ENCODE measurements at places on chromosomes 13 and 19.

DNA sequence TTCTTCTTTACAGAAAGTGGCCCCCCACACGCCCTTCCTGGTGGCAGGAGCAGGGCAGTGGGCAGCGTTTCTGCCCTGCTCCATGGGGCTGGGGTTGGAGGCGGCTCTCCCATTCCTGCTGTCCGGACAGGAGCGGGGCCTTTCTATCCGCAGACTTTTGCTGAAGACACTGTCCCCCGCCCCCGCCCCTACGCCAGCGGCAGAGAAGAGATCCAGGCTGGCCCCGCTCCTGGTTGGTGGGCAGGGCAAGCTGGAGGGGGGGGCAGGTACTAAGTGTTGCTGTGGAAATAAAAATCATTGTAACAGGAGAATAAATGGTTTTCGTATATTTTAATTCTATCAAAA is 81.7 kb downstream of the ZNF429 start:
- DNase-seq, result no peak

DNA sequence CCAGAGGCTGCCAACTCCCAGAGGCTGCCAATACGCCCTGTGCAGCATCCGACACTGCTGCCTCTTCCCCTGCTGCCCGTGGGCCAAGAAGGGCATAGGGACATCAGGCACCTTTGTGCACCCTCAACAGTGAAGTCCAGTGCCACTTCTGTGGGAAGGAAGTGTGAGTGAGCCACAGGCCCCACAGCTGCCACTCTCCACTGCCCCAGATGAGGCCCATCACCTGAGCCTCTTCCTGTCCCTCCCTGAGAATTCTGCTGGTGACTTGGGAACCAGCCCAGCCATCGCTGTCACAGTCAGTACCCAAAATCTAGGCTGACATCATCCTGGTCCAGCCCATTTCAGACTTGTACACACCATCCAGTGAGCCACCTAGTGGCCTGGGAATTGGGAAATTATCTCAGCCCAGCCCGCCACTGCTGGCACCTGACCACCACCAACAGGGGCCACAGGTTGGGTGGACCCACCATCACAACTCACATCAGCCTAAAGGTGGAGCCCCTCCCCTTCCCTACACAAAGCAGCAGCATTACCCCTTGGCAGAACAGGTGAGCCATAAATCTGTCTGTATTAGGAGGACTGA is 733.9 kb upstream of the KLHL1 start:
- no peak for DNase-seq

DNA sequence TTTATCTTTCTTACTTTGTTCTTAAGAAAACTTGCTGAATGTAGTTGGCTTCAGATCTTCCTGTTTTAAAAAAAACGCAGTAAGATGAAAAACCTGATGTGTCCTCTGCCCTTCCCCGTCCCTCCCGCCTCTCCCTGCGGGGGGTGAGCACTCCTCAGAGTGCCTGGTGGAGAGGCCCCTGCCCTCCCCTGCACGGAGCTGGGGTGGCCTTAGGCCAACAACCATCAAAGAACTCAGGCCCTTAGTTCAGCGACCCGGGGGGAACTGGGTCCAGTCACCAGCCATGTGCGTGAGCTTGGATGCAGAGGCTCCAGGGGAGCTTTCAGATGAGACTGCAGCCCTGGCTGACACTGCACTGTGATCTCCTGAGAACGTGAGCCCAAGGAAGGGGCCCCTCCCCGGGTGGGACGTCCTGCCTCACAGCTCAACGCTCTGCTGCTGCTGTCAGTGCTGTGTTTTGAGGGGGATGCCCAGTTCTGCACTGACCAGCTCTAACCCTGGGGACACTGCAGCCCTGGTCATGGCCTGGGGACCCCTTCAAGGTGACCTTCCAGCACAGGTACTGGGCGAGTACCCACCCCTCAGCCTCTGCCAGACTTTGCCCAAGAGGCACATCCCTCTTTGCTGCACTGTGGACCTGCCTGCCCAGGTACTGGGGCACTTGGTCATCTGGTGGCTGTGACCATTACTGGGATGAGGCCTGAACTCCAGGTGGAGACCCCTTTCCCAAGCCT is 42.7 kb downstream of the ANKRD10 start:
- no peak for DNase-seq

DNA sequence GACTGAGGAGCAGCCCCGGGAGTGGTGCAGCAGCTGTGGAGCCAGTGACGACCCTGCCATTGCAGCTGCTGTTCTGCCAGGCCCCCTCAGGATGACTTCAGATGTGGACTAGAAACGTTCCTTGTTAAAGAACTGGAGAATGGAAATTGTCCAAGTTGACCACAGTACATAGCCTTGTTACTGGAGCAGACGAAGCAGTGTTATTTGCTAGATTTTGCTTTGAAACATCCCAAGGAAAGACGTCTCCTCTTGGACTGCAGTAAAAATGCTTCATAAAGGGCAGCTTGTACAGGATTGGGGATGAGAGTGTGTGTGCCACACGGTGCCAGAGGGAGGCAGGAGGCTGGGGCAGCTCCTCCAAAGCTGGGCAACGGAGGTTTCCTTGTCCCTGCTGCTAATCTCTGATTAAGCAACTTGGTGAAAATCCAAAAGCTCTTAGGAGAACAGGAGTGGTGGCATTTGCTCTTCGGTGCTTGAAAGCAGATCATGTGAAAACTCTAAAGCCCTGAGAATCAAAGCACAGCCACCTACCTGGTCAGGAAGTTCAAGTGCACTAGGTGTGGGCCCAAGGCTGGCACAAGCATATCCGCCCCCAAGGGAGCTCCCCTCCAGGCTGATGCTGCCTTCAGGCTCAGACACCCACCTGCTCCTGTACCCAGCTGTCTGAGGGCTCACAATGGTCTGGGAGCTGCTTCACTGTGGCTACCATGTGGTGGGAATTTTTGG is 34.5 kb downstream of the SHISA2 start:
- DNase-seq, result no peak

GRCh38 chr19:38417544-38418506 is 8.2 kb downstream of the RASGRP4 start:
- peak; percentile 28 for DNase-seq

DNA sequence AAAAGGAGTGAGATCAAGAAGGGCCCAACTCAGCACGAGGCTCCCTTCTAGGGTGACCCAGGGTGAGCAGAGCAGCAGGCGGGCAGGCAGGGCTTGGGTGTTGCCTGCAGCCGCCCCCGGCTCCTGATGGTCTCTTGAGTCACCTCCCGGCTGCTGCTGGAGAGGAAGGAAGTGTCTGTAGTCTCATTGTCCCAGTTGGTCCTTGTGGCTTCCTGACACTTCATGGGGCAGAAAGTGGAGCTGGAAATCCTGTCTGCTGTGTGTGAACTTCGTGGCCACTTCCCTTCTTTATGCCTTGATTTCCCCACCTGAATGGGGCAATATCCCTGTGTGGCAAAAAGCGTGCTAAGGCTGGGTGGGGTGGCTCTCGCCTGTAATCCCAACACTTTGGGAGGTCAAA is 2.5 kb downstream of the MAP1S start:
- no peak for DNase-seq

DNA sequence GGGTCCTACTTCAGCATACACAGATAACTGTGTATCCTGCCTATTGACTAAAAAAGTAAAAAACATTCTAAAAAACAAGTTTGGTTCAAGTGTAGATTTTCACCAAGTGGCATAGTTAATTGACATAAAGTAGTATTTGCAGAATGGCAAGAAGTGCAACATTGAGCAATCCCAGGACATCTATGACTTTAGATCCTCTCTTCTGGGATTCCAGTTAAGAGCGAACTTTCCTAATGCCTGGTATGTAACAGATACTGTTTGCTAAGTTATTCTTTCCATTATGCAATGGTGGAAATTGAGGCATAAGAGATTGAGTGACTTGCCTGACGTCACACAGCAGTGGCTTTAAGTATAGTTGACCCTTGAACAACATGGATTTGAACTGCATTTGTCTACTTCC is 96.1 kb downstream of the ZMYM2 start:
- no peak for DNase-seq

DNA sequence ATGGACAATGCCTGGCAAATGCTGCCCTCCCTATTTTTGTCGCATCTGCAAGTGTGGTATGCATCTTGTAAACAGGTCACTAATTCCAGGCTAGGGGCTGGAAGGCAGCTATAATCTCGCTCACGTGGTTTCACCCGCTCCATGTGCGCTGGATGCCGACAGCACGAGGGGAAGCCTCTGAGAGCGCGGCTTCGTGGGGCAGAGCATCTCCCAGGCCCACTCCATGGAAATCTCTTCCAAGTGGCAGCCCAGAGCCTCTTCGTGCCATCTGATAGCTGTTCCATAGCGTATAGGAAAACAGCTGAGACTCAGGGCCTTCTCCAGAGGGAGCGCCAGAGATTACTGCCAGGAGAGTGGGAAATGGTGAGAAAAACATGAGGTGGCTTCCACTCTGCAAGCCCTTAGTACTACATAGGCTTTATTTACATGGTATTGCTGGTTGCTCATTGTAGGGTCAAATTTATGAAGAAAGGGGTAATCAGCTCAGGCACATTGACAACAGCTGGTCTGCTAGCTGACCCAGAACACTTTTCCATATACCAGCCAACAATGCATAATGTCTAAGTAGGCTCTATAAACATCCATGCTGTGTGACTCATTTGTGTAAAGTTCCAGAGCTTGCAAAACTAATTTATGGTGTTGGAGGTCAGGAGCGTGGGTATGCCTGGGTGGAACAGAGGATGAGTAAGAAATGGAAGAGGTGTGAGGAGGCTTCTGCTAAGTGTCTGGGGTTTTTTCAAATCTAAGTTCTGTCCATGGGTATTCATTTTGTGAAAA is 165.2 kb downstream of the SHISA2 start:
- no peak for DNase-seq

DNA sequence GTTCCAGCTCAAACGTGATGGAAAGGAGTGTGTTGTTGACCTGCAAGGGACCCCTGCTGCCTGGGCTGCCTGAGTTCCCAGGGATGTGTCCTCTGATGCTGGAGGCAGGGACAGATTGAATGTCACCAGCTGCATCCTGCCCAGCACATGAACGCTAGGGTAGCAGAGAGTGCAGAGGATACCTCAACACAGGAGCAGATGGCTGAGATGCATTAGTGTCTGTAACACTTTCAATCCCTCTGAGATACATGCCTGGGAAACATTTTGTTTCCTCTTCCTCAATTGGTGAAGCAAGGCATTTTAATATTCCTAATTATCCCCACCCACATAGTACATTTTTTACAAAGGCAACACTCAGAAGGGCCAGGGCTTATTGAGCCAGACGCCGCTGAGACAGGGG is 106.4 kb upstream of the UBL3 start:
- DNase-seq, result no peak

- no peak for DNase-seq
Measured at GRCh38 chr19:47267350-47267759, 7.3 kb upstream of the INAFM1 start.

DNA sequence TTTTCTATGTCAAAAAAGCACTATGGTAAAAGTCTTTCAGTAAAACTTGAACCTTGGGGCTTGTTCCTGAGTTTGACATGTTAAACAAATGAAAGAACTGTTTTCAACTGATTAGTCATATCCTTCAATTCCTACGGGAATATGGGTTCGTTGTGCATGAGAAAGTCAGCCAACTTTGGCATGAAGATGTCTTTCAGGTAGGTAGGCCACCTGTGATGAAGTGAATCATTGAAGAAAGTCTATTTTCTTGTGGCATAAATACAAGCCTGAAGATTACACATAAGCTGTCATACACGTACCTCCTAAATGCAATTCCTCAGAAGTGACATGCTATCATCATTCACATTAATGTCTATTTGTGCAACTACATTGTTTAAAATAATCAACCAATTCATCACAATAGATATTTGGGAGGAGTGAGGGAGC is 513.0 kb downstream of the IRS2 start:
- no peak for DNase-seq

GRCh38 chr13:33181264-33181663 is 104.3 kb downstream of the STARD13 start:
- DNase-seq, result no peak

DNA sequence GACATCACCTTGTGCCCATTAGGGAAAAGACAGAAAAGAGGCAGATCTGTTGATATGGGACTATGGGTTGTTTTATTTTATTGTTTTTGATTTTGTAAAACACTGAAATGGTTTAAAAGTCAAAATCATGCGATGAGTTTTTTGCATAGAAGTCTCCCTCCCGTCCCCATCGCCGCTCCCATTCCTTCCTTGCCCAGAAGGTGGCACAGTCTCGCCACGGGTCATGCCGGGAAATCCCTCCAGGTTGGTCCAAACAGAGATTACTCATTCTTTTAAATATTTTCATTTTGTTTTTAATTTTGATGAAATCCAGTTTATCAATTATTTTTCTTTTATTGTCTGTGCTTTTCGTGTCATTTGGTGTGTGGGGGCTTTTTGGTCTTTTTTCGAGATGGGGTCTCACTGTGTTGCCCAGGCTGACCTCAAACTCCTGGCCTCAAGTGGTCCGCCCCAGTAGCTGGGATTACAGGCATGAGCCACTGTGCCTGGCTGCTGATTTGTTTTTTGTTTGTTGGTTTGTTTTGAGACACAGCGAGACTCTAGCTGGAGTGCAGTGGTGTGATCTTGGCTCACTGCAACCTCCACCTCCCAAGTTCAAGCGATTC is 9.2 kb downstream of the PGPEP1 start:
- DNase-seq, result no peak

- DNase-seq, result no peak
Measured at GRCh38 chr19:41935760-41936415, 7.6 kb upstream of the ERFL start.

DNA sequence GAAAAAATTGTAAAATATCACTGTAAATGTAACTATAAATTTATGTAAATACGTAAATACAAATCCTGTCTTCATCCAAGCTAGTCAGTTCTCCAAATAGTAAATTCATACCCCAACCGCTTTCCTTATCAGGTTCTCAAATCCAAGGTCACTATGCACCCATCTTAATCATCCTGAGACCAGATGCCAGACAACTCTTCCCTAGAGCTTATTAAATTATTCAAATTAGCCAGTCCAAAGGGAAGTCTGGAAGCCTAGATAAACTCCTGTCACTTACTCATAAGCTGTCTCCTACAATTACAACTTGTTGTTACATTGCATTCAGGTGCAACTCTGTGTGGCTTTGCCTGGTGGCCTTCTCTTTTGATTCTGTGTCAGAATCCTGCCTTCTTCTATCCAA is 836.1 kb upstream of the PCDH20 start:
- DNase-seq, result no peak

GRCh38 chr13:44843403-44843802 is 145.9 kb downstream of the NUFIP1 start:
- DNase-seq, result no peak

GRCh38 chr19:15161028-15161984 is 39.5 kb downstream of the NOTCH3 start:
- no peak for DNase-seq

- DNase-seq, result no peak
Measured at GRCh38 chr13:43522788-43523187, 264.0 kb downstream of the ENOX1 start.

GRCh38 chr13:64704121-64704649 is 2526.0 kb downstream of the PCDH9 start:
- no peak for DNase-seq

DNA sequence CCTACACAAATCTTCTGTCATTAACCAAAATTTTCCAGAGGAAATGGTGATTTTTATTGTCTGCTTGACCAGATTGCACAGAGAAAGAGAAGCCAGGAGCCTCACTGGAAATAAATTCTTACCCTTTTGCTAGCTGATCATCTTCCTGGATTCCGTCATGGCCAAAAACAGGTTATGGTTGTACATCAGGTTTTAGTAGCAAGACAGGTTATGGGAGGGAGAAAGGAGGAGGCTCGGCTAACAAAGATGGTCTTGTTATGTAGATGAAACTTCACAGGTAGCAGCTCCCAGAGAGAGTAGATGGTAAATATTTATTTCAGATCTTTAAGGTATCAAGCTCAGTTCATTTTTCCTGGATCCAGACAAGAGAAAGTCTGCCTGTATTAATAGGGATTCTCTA is 19.7 kb upstream of the CEACAM3 start:
- no peak for DNase-seq
